ENCODE measurements at places on chromosomes 16 and 17. TPM values are rescaled to one million over a fixed set of nuclear protein-coding genes. Genes with fewer than 3 reads are reported as not detected.

NTN3 gene
- polyA plus RNA-seq = not detected

ZNF286A gene
- polyA plus RNA-seq = 16.8 TPM

KRT12 gene
- polyA plus RNA-seq = not detected

ENPP7 gene
- polyA plus RNA-seq = not detected

RAB11FIP4 gene
- polyA plus RNA-seq = 14.9 TPM
